Renal pelvis (tissue), 12 donors: ENCODE measurements at places on chromosomes 16 and 17. TPM values are rescaled to one million over a fixed set of nuclear protein-coding genes. Genes with fewer than 3 reads are reported as not detected.
A peak's percentile ranks its signal among the peaks of the same experiment; 100 is the strongest.

DNA sequence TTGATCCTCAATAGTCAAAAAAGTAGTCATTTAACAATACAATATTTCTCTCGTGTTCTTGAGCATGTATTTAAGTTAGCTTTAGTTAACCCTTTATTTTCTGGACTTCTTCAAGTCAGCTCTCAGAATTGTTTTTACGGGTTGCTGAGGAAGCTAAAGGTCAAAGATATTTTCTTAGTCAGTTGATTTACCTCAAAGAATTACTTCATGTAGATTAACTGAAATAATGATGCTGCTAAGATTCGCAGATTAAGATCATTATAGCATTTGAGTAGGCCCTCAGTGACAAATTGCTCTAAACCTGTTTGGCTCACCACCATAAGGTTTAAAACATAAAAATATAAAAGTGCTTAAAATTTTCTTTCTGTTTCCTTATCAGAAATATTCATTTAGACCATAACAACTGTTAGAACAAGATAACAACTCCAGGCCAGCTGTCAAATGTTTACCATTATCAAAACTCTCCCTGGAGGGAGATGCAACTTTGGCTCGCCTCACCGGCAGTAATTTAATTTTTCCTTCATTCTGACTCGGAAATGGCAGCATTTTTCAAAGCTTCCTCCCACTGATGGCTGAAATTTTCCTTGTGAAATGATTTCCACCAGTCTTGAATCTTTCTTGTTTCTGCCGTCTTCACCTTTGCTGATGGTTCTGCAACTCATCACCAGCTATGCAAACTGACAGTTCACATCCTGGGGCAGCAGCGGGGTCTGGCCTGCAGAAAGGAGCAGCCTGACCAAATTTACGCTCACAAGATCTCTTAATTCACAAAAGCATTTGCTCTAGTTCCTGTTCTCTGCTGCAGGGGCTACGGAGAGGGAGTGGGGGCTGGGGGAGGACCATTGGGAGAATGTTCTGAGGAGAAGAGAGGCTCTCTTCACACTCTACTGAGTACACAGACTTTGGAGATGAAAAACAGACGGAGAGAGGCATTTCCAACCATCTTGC is 254.8 kb upstream of the TBX2 start:
- peak; percentile 61 for DNase-seq

DNA sequence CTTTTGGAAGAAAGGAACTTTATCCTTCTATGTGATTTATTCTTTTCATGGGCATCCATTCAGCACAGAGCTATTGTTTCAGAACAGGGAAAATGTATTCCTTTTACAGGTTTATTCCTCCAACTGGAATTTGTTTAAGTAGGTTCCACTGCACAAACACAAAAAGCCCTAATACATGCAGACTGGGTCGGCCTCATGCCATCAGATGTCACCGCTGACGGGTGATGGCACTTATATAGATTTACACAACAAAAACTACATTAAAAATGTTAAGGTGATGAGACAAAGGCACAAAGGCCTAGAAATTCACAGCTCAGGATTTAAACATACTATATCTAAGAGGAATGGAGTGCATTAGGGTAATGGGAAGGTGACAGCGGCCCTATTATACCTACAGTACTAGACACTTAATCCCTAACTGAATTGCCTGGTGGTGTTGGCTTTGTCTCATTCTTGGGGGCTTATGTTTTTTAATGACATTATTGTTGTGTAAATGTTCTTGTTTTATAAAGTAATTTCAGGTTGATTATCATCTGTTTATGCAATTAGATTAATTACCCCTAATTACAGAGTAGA is 276.4 kb upstream of the PSMD7 start:
- DNase-seq: no peak

GRCh38 chr17:43211480-43212402 is at the start of gene TMEM106A:
Gene TMEM106A (plus strand): TSS chr17:43211875. CDS start chr17:43213042, 1,167 bp downstream.
- peak; percentile 78 for DNase-seq

DNA sequence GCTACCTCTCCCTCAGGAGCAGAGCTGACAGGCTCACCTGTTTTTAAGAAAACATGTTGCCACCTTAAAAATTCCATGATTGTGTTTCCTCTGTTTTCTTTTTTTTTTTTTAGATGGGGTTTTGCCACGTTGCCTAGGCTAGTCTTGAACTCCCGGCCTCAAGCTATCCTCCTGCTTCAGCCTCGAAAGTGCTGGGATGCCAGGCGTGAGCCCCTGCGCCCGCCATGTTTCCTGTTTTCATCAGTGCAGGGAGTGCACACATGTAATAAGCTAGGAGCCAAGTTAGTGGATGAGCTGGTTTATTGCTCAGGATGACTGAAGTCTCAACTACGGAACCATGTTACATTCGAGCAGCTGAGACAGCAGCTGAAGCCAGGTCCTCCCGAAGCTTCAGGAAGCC is 13.6 kb downstream of the MRM3 start:
- DNase-seq: no peak

DNA sequence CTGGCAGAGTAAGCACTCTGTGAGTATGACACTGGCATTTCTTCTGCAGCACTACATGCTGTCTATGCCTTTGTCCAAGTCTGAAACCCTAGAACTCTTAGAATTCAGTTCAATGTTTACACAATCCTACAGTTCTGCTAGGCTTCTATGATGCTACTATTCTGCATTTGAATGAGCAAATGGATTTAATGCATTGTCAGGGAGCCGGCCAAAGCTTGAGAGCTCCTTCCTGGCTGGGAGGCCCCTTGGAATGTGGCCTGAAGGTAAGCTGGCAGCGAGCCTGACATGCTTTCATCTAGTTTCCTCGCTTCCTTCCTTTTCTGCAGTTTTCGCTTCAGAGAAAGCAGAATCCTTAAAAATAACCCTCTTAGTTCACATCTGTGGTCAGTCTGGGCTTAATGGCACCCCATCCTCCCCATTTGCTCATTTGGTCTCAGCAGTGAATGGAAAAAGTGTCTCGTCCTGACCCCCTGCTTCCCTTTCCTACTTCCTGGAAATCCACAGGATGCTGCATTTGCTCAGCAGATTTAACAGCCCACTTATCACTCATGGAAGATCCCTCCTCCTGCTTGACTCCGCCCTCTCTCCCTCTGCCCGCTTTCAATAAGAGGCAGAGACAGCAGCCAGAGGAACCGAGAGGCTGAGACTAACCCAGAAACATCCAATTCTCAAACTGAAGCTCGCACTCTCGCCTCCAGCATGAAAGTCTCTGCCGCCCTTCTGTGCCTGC is at the start of gene CCL2:
TSS of gene CCL2 (plus strand) at position 635 of the 730 bp plus-strand sequence. CDS start at position 700, 65 bp downstream.
- peak; percentile 77 for DNase-seq

DNA sequence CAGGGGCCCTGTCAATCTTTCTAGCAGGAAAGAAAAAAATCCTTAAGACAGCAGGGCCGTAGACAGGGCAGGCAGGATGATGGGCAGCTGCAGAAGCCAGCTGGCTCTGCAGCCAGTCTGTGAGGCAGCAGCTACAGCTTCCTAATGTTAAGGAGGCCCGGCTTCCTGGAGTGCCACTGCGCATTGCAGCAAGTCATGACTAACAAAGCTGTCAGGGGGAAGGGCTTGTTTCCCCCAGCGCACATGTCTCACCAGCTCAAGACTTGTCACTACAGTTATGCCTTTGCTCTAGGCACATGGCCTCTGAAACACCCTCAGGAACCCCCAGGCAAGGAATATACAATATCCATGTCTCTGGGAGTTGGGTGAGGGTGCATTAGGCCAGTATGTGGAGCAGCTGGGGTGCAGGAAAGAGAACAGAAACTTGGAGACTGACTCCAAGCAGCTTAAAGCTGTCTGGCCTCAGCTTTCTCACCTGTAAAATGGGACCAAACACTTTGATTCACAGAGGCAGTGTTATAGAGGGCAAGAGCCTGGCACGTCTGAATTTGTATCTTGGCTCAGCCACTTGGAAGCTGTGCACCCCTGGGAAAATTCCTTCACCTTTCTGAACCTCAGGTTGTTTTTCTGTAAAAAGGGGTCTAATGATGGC is 220.0 kb downstream of the HAPSTR1 start:
- DNase-seq: no peak

DNA sequence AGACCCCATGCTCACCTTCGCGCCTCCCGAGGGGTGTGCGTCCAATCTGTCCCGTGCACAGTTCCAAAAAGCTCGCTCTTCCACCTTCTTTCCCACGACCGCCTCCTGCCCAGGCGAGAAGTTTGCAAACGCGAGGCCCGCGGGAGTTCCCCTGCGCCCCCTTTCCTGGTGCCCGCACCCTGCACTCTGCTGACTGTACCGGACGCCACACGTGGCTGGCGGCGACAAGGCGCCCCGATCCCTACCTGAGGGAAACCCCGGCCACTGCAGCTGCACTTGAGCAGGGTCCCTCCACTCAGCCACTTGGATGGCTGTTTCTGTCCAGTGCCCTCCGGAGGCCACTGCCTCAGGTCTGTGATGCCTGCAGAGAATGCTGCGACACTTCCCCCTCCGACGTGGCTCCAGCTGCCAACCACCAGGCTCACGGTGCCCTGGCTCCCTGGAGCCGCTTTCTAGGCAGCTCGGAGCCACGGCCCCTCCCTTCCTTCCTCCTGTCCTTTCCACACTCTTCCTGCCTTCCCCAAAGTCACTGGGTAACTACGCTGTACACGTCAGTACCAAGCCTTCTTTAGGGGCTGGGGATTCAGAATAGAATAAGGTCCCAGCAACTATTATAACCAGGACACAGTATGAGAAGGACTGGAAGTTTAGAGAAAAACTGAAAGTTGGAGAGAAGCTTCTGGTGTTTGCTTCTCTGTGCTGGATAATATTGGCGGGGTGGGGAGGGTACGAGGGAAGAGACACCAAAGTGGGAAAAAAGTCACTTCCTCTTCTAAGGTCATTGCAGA is at the start of gene MLKL:
TSS of gene MLKL (minus strand) at position 425 of the 788 bp plus-strand sequence. CDS start 5,105 bp downstream, outside the sequence.
- DNase-seq: peak; percentile 26

- DNase-seq: no peak
Observed at GRCh38 chr17:70190959-70191805, 21.9 kb downstream of the KCNJ2 start.

DNA sequence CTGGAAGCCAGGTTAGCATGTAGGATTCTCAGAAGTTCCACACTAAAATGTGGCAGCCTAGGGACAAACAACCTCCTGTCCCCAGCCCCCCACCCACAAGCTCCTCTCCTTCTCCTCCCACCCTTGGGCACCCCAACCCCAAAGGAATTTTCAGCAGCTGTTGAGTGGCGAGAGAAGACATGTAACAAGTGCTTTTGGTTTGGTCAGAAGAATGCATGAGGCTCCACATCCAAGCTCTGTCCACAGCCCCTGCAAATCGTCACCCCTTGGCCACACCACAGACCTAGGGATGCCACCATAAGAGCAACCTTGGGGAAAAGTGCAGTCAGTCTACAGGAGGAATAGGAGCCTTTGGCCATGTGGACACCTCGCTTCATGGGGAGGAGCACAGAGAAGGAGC is 11.9 kb upstream of the RAB37 start:
- no peak for DNase-seq

DNA sequence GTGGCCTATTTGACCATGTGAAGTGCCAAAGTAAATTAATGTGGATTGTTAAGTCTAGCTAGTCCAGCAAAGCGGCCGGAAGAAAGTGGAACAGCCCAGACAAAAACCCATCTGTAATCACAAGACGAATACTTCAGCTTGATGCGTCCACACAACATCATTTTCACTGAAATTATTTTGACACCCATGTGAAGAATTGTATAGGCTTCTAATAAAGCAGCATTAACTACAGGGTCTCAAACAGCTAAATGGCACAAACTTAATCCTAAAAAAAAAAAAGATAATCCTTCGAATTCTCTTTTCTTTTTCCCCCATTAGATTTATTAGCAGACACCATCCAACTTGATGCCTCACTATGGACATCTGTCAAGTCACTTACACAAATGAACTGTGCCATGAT is 73.8 kb downstream of the TOX3 start:
- no peak for DNase-seq

- DNase-seq: no peak
Observed at GRCh38 chr16:51355195-51355594, 204.1 kb upstream of the SALL1 start.

- DNase-seq: no peak
Observed at GRCh38 chr17:49223517-49224197, 6.9 kb downstream of the PHOSPHO1 start.

ERI2 gene
- polyA plus RNA-seq: 37.3 TPM

HOXB4 gene
- polyA plus RNA-seq: 21.9 TPM

CBLN1 gene
- polyA plus RNA-seq: 0.44 TPM

CCDC200 gene
- polyA plus RNA-seq: 7.4 TPM

SYNRG gene
- 47.5 TPM for polyA plus RNA-seq

TK2 gene
- 33.5 TPM for polyA plus RNA-seq

ASPHD1 gene
- polyA plus RNA-seq: 1.0 TPM

CRHR1 gene
- polyA plus RNA-seq: 0.36 TPM

TEKT3 gene
- polyA plus RNA-seq: 2.3 TPM
